Activated CD4-positive, alpha-beta memory T cell treated with anti-CD3 and anti-CD28 coated beads for 36 hours (primary cell): ENCODE measurements at places on chromosomes 11 and 22. TPM values are rescaled to one million over a fixed set of nuclear protein-coding genes. Genes with fewer than 3 reads are reported as not detected.

Gene SCARF2
- total RNA-seq = 0.70 TPM

Gene ART1
- not detected for total RNA-seq

DNA sequence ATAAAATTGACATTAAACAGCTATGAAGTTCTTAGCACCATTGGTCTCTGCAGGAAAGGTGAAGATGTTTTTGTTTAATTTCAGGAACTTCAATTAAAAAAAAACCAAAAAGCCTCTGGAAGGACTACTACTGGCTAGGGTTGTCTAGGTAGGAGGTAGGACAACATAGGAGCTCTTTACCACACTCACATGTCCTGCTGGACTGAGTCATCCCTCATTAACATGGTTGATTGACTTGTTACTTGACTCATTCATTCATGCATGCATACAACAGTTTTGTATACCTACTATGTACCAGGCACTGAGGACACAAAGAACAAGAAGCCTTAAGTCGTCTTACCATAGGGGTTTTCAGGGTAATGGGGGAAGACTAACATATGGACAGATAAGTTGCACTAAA, 216.9 kb upstream of the ARHGAP20 start:
- DNase-seq = no peak

DNA sequence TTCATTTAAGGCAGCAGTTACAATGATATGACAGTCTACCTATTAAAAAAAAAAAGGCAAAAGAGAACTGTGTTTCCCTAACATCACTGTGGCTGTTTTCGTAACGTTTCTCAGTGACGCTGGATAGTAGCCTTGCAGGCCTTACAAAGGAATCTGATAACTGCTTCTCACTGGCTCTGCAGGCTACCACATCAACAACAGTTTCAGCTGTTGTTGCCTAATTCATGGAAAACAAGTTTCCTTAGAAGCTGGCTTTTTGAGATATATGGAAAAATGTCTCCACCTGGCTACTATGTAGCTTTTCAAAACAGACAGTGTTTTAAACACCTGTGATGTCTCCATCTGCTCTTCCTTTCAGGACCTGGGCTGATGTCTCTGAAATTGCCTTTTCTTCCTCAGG, 3.8 kb downstream of the OR51V1 start:
- DNase-seq = no peak

DNA sequence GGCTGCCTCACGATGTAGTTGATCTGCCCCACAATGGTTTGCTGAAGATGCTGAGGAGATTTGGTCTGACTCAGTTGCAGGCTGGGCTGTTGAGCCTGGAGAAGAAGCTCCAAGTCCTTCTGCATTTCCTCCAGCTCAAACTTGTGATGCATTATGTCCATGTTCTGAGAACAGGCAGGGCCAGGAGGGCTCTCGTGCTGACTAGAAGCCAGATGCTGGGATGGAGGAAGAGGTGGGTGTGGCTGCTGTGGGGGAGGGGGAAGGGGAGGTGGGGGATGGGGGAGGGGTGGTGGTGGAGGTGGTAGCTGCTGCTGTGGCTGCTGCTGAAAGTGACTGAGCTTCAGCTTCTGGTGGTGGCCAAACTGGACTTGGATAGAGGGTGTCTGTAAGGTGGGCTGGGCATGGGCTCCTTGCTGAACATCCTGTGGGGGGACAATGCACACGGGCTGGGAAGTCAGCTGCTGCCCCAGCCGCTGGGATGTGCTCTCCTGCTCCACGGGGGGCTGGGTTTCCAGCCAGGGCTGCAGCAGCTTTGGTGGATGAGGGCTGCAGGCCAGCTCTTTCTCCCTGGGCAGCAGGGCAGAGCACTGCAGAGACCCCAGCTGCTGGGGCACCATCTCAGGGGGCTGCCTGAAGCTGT, 42.1 kb downstream of the TRIM66 start:
- DNase-seq = no peak

Gene OAF
- total RNA-seq = 0.90 TPM

Gene B4GALNT4
- total RNA-seq = 4.0 TPM

GRCh38 chr22:26364066-26365015, 64.7 kb upstream of the ASPHD2 start:
- peak; percentile 57 for DNase-seq

Gene FBLN1
- not detected for total RNA-seq

- no peak for DNase-seq
These were observed 78.5 kb downstream of the TENM4 start for GRCh38 chr11:79362206-79362757.

Gene ADAMTS15
- not detected for total RNA-seq

Gene SERPIND1
- total RNA-seq = not detected

- DNase-seq = no peak
These were observed 53.7 kb downstream of the UBASH3B start for GRCh38 chr11:122709039-122709760.

GRCh38 chr22:42270176-42270509, 310 bp downstream of the TCF20 start:
- peak; percentile 34 for DNase-seq

- DNase-seq = no peak
These were observed 294.5 kb downstream of the BRD1 start for GRCh38 chr22:49532869-49533802.

Gene GLYATL1
- total RNA-seq = not detected

DNA sequence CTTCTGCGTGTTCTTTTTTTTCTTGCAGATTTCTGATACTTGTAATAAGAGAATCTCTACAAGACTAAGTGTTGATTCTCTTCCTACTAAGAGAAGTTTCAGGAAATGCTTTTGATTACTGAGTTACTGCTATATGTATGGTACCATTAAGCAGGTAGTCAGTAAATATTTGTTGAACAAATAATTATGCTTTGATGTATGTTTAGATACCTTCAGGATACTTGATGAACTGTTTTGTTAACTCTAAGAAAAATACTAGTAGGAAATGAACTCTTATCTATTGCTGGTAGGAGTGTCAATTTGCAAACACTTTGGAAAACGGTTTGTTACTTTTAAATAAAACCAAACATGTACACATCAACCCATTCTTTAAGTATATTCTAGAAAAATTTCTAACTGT, 90.6 kb downstream of the TMEM135 start:
- DNase-seq = no peak

Gene ETS1
- total RNA-seq = 436 TPM

DNA sequence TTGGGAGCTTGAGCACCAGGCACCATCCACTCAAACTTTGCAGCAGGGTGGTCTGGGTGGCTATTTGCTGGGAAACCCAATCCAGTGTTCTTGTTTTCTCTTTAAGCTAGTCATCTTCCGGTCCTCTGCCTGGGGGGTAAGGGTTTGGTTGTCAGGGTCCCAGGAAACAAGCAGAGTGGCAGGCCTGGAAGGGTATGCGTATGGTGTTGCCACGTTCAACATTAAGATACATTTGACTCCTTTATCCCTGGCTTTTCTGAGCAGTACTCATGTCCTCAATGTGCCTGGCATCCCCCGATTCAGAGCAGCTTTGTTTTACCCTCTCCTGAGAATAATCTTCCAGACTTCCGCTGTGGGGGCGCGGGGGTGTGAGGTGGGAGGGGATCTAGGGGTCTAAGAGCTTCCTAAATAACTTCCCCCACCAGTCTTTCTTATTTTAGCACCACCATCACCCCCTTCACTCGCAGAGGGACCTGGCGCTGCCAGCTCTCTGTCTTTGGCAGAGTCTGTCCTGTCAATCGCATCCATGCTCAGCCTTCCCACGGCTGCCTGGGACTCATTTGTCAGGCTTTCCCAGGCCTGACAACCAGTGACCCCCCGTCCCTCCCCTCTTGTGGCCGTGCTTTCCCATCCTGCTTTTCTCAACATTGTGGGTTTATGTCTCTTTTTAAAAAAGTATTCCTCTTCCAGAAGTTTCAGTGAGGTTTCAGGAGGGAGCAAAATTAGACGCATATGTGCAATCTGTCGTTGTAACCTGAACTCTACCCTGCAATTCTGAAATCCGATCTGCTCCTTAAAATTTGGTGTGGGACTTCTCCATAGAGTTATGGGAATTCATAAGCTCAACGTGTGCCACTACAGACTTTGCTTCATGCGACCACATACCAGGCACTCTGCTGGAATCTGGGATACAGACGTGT, 27.0 kb upstream of the RBFOX2 start:
- DNase-seq = no peak

DNA sequence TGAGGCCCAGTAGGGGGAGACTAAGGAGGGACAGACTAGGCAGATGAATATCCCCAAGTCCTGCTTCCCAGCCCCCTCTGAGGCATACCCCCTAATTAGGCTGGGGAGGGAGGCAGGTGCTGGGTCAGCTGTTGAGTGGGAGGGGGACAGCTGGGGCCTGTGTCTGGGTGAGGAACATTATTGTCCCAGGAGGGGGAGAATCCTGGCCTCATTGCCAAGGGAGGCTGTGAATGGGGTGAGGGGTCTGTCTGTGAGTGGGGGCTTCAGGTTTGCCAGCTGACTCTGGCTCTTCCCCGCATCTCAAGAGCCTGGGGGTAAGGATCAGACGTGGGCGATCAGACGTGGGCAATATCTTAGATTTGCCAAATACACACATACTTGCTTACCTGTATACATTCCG, 2.1 kb downstream of the INPPL1 start:
- DNase-seq = no peak

DNA sequence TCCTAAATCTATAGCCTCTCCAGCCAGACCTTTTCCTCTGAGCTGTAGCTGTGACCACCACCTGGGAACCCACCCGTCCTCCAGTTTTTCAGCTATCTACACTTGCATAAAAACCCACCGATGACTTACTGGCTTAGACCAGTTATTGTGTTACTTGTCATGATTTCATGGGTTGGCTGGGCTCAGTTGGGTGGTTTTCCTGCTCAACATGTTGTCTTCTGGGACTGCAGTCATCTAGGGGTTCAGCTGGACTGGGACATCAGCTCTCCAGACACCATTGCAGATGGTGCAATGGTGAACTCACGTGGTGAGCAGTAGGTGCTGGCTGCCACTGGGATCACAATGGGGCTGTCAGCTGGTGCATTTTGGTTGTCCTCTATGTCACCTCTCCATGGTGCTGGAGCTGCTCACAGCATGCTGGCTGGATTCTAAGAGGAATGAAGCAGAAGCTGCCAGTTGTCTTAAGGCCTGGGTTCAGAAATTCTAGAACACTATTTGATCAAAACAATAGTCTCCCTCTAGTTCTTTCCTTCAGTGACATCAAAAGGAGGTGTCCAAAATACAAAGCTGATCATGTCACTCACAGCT, 1.3 kb upstream of the SYT13 start:
- no peak for DNase-seq

DNA sequence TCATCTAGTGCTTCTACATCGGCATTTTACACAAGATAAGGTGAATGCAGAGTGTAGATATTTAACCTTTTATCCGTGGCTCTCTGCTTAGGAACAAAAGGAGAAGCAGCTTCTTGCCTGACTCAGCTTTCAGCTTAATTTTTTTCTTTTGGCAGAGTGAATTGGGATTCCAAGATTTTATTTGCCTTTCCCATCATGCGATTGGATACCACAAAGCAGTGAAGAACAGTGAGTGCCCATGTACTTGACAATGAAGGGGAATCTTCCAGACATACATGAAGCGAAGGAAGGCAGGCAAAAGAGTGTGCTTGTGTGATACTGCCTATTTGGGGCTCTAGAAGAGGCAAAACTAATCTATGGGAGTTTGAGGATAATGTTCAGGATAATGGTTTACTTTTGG, 17.0 kb upstream of the CHKA start:
- no peak for DNase-seq

- DNase-seq = no peak
These were observed 53.0 kb downstream of the CEP164 start for GRCh38 chr11:117380676-117381075.

- no peak for DNase-seq
These were observed 167.1 kb upstream of the TTC12 start for GRCh38 chr11:113147249-113147648.

- no peak for DNase-seq
These were observed 9.4 kb upstream of the EI24 start for GRCh38 chr11:125559888-125560287.

DNA sequence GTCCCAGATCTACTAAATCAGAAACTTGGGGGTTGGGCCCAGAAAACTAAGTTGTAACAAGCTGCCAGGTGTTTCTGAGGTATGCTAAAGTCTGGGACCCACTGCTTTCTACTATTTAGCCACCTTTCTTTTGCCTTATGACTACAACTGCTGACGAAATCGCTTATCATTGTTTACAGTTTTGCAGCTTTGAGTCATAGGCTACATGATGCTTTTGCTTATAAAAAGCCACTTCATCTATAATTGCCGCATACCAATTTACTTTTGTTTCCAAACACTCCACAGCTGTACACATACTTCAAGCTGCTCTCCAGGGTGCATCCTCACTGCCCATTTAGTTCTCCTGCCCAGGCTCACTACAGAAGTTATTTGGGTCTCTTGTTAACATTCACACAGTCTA, 144.7 kb downstream of the ENTHD1 start:
- no peak for DNase-seq

GRCh38 chr22:27870234-27871191, 48.5 kb downstream of the PITPNB start:
- no peak for DNase-seq

Gene OR4C46
- total RNA-seq = not detected

- no peak for DNase-seq
These were observed 40.7 kb downstream of the POU2F3 start for GRCh38 chr11:120280600-120281051.

DNA sequence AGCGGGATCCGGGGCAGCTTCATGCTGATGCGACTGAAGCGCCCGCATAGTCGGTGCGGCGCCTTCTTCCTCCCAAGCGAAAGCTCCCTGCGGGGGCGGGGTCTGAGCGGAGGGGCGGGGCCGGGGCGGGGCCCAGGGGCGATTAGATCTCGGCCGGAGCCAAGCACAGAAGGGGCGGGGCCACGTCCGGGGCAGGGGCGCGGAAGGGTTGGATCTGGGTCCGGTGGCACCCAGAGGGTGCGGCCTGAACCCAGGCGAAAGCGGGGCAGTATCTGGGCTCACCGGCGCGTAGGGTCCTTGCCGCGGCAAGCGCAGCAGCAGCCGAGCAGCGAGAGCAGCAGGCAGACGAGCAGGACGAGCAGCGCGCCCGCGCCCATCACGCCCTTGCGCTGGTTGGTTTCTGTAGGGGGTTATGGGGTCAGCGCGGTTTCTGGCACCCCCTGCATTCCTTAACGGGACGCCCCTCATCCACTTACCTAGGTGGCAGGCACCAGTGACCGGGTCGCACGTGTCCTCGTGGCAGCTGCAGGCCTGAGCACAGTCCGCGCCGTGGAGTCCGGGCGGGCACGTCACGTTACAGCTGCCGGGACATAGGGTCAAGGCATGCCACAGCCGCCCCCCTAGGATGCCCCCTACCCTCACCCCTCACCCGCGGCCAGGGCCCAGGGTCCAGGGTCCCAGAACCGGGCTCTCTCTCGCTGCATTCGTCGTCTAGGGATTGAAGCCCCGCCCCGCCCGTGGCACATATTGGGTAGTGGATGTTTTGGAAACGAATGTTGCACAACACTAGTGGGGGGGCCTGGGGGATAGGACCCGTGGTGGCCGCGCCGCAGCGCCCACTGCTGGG, 8.1 kb downstream of the SCARF2 start:
- peak; percentile 87 for DNase-seq

Gene SLN
- total RNA-seq = not detected

DNA sequence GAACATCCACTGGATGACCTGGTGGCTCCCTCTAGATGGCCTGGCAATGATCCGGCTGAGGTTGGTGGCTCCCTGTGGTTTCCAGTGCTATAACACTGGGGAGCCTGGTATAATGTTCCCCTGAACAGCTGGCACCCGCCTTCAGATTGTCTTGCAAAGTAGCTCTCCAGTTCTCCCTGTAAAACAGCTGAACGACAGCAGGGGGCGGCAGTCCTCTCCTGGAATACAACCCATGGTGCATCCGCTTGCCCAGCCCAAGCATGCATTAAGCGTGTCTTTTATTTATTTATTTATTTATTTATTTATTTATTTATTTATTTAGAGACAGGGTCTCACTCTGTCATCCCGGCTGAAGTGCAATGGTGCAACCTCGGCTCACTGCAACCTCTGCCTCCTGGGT, 258.9 kb downstream of the BUD13 start:
- peak; percentile 53 for DNase-seq
